Naive thymus-derived CD4-positive, alpha-beta T cell (primary cell): ENCODE measurements at places on chromosomes 5 and 9.

DNA sequence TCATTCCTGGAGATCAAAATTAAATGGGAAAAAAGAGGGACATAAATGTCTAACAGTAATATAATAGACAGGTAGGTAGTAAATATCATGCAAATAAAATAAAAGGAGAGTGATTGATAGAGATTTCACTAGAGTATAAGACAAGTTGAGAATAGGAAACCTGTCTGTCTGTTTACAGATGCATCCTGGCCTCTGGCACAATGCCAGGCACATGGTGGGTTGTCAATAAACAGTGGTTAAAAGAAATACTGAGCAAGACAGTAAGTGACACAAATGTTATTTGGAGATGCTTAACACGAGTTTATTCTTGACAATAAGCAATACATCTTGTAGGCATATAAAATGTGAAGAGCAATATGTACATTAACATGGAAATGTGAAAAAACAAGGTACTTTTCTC is 33.3 kb downstream of the RICTOR start:
- no peak for DNase-seq
- H3K27me3 ChIP-seq = no peaks in the 10 kb centered on the region
- no peak overlapping the region for H3K4me3 ChIP-seq
- H3K36me3 ChIP-seq = peaks cover 3% of the 10 kb centered on the region

DNA sequence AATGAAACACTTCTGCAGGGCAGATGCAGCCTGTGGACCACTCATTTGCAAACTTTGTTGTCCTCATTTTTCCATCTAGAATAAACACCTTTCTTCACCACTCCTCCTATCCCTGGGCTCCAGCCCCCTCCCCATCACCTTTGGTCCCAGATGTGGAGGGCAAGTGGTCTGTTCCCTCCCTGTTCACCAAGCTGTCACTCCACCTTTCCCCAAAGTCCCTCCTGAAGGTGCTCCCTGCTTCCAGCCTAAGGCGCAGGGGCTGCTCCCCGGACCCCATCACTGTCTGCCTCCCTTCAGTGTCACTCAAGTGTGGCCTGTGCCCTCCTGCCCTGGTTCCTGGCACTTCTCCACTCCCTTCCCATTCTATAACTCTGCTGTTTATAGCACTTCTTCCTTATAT is 6.9 kb downstream of the PCYOX1L start:
- H3K36me3 ChIP-seq = peaks cover 17% of the 10 kb centered on the region
- no peaks in the 10 kb centered on the region for H3K27me3 ChIP-seq
- no peak overlapping the region for H3K27ac ChIP-seq
- no peak for DNase-seq
- peaks cover 7% of the 10 kb centered on the region for H3K4me1 ChIP-seq

GRCh38 chr5:151772029-151772845 is 483 bp downstream of the G3BP1 start:
- H3K4me3 ChIP-seq = peak overlapping the region; percentile 93
- peaks cover 43% of the 10 kb centered on the region for H3K4me1 ChIP-seq
- no peaks in the 10 kb centered on the region for H3K27me3 ChIP-seq
- peak; percentile 52 for DNase-seq
- H3K27ac ChIP-seq = peak overlapping the region; percentile 77
- H3K36me3 ChIP-seq = peaks cover 5% of the 10 kb centered on the region

- DNase-seq = no peak
- H3K4me1 ChIP-seq = no peaks in the 10 kb centered on the region
- H3K27ac ChIP-seq = no peak overlapping the region
- no peaks in the 10 kb centered on the region for H3K36me3 ChIP-seq
- H3K27me3 ChIP-seq = no peaks in the 10 kb centered on the region
- no peak overlapping the region for H3K4me3 ChIP-seq
Measured at GRCh38 chr9:72649127-72649442, 127.7 kb downstream of the TMC1 start.

DNA sequence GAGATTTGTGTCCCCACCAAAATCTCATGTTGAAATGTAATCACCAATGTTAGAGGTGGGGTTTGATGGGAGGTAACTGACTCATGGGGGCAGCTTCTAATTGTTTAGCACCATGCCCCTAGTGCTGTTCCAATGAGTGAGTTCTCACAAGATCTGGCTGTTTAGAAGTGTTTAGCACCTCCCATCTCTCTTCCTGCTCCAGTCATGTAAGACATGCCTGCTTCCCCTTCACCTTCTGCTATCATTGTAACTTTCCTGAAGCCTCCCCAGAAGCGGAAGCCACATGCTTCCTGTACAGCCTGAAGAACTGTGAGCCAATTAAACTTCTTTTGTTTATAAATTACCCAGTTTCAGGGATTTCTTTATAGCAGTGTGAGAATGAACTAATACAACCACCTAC is 170.5 kb downstream of the NDUFS4 start:
- H3K27me3 ChIP-seq = no peaks in the 10 kb centered on the region
- no peaks in the 10 kb centered on the region for H3K36me3 ChIP-seq
- H3K4me1 ChIP-seq = no peaks in the 10 kb centered on the region
- DNase-seq = no peak
- no peak overlapping the region for H3K4me3 ChIP-seq

DNA sequence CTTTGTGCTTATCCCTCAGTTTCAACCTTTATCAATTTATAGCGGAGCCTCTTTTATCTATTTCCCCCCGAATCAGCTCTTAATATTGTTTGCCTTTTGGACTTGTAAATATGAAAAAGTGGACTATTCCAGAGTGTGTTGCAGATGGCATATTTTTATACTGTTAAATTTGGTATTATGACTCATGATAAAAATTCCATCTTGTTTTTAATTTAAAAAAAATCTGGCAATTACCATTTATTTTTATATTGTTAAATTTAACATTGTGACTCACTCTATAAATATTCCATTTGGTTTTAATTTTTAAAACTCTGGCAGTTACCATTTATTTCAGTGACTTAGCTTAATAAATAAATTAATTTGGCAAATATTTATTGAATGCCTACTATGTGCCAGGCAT is 37.5 kb downstream of the RBM27 start:
- H3K36me3 ChIP-seq = peaks cover 4% of the 10 kb centered on the region
- no peak overlapping the region for H3K4me3 ChIP-seq
- H3K27ac ChIP-seq = no peak overlapping the region
- H3K27me3 ChIP-seq = no peaks in the 10 kb centered on the region
- no peaks in the 10 kb centered on the region for H3K4me1 ChIP-seq

DNA sequence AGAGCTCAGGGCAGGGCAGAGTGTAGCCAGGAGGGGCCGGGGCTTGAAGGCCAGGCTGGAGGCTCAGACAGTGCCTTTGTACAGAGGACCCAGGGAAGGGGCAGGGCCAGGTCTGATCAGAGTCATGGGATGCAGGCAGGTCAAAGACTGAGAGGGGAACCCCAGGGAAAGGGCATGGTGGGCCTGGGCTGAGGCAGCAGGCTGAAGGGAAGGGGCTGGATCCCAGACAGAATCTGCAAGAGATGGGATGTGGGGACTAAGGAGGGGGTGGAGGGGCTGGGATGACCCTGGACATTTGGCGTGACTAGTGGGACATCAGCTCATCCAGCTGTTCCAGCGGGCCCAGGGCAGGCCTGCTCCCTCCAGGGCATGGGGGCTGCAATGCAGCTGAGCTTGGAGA is 15.5 kb upstream of the MRNIP start:
- no peaks in the 10 kb centered on the region for H3K4me1 ChIP-seq
- no peak for DNase-seq
- H3K4me3 ChIP-seq = no peak overlapping the region
- H3K36me3 ChIP-seq = no peaks in the 10 kb centered on the region
- H3K27ac ChIP-seq = no peak overlapping the region

DNA sequence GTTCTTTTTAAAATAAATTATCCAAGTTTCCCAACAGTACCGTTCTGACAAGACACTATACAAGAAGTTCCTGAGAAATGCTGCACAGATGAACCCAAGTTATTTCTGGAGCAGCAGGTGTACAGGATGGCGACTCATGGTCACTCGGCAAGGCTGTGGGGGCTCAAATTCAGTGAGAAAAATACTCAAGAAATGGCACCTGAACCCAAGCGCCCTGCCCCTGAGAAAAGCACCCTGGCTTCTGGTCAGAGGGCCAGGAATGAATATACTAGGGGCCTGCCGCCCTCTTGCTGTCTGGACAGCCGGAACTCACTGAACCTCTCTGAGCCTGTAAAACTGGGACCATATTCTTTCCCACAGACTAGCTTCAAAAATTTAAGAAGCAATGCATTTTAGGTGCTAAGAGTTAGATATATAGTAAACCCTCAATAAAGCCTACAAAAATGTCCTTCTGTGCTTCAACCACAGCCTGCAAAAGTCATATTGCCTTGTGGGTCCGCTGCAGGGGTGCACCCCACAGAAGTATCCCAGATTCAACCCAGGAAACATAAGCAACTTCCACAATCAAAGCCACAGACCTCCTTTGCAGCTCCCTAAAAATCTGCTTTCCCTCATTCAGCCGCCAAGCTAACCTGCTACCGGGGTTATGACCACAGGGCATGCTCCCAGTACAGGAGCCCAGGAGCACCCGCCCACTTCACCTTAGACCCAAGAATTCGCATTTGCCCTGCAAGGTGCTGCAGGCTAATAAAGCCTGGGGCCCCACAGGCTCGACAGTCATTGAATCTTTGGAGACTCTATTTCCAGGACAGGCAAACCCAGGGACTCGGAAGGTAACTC is 1.4 kb downstream of the RAPGEF1 start:
- peak overlapping the region; percentile 68 for H3K27ac ChIP-seq
- no peak for DNase-seq
- no peaks in the 10 kb centered on the region for H3K36me3 ChIP-seq
- peak overlapping the region; percentile 80 for H3K4me3 ChIP-seq
- no peaks in the 10 kb centered on the region for H3K27me3 ChIP-seq

- no peak overlapping the region for H3K27ac ChIP-seq
- H3K4me1 ChIP-seq = no peaks in the 10 kb centered on the region
- H3K27me3 ChIP-seq = no peaks in the 10 kb centered on the region
- no peak for DNase-seq
- no peak overlapping the region for H3K4me3 ChIP-seq
Measured at GRCh38 chr9:10251490-10251889, 361.3 kb downstream of the PTPRD start.

DNA sequence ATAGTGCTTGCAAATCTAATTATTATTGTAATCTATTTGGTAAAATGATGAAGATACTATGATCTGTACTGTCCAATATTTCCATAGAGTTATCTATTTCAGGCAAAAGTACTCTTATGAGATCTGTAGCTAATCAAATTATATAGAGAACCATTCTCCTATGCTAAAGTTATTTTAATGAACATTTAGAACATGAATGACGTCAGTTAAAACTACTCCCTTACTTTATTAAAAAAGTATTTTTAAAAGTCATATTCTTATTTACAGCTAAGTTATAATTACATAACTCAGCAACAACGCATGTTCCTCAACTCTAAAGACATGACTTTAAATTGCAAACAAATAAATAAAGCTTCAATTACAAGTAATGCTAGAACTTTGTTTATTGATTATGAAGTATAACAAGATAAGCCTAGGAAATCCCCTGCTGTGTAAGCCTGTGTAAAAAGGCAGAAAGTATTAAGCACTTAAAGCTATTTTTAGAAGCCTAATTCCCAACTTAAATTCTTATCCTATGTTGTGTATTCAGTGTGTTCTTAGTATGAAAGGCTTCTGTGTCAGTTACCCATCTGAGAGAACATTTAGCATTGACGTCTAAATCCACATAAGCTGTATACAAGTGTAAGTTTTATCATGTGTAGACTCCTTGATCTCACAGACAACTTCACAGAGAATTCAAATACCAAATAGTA is 285.7 kb downstream of the HCN1 start:
- no peaks in the 10 kb centered on the region for H3K36me3 ChIP-seq
- H3K4me3 ChIP-seq = no peak overlapping the region
- H3K27me3 ChIP-seq = no peaks in the 10 kb centered on the region

GRCh38 chr9:89550346-89550927 is 52.5 kb upstream of the SEMA4D start:
- no peaks in the 10 kb centered on the region for H3K36me3 ChIP-seq
- no peak overlapping the region for H3K27ac ChIP-seq
- no peak for DNase-seq
- peaks cover 16% of the 10 kb centered on the region for H3K4me1 ChIP-seq

DNA sequence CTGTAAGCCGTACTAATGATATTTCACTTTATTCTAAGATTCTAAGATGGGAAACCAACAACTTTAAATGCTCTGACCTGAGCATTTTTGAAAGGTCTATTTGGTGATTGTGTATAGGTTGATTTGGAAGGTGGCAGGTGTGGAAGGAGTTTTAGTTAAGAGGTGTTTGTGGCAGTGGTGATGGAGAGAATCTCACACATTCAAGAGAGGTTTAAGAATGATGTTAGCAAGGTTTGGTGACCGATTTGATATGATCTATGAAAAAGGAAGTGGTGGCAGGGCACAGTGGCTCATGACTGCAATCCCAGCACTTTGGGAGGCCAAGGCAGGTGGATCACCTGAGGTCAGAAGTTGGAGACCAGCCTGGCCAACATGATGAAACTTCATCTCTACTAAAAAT is 319.2 kb upstream of the CD180 start:
- DNase-seq = no peak
- no peaks in the 10 kb centered on the region for H3K36me3 ChIP-seq
- peaks cover 42% of the 10 kb centered on the region for H3K4me1 ChIP-seq
- no peak overlapping the region for H3K4me3 ChIP-seq
- H3K27me3 ChIP-seq = no peaks in the 10 kb centered on the region

GRCh38 chr5:144122641-144123040 is 47.8 kb downstream of the YIPF5 start:
- no peaks in the 10 kb centered on the region for H3K36me3 ChIP-seq
- DNase-seq = no peak
- no peaks in the 10 kb centered on the region for H3K4me1 ChIP-seq
- no peaks in the 10 kb centered on the region for H3K27me3 ChIP-seq
- no peak overlapping the region for H3K27ac ChIP-seq
- no peak overlapping the region for H3K4me3 ChIP-seq

GRCh38 chr5:159947708-159948358 is 31.6 kb downstream of the ADRA1B start:
- no peaks in the 10 kb centered on the region for H3K4me1 ChIP-seq
- H3K27ac ChIP-seq = no peak overlapping the region
- H3K27me3 ChIP-seq = no peaks in the 10 kb centered on the region
- H3K36me3 ChIP-seq = no peaks in the 10 kb centered on the region
- DNase-seq = no peak

- H3K4me1 ChIP-seq = no peaks in the 10 kb centered on the region
- H3K27me3 ChIP-seq = peaks cover 7% of the 10 kb centered on the region
- DNase-seq = no peak
- no peak overlapping the region for H3K27ac ChIP-seq
Measured at GRCh38 chr9:68711932-68712331, 6.9 kb downstream of the PIP5K1B start.

DNA sequence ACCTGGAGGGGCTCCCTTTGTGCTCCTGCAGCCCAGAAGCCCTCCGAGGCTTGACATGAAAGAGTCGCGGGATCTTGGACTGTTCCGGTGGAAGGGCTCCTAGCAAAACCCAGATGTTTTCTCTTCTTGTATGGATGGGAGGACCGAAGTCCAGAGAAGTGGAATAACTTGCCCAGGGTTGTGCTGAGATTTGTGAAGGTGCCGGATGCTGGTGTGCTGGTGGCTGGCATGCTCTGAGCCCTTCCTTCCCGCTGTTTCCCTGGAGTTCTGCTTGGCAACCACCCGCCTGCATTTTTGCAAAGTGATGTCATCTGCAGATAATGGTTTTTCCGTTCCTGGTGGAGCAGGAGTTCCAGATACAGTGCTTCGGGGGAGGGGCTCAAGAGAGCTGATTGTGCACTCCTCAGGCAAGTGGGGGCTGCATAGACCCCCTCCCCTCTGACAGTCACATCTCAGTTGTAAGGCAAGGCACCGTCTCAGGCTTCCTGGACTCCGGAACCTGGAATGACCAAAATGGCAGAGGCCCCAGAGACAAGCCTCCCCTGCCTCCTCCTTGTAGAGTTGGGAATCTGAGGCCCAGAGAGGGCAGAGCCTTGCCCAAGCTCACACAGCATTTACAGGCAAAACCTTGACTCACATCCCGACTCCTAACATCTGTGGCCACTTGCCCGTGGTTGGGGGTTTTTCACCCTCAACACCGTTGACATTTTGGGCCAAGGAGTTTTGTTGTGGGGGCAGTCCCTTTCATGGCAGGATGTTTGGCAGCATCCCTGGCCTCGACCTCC is 157.0 kb downstream of the RGS3 start:
- no peak overlapping the region for H3K27ac ChIP-seq
- H3K36me3 ChIP-seq = no peaks in the 10 kb centered on the region
- H3K4me3 ChIP-seq = no peak overlapping the region
- H3K27me3 ChIP-seq = no peaks in the 10 kb centered on the region
